ENCODE measurements at places on chromosomes 5 and 9.

DNA sequence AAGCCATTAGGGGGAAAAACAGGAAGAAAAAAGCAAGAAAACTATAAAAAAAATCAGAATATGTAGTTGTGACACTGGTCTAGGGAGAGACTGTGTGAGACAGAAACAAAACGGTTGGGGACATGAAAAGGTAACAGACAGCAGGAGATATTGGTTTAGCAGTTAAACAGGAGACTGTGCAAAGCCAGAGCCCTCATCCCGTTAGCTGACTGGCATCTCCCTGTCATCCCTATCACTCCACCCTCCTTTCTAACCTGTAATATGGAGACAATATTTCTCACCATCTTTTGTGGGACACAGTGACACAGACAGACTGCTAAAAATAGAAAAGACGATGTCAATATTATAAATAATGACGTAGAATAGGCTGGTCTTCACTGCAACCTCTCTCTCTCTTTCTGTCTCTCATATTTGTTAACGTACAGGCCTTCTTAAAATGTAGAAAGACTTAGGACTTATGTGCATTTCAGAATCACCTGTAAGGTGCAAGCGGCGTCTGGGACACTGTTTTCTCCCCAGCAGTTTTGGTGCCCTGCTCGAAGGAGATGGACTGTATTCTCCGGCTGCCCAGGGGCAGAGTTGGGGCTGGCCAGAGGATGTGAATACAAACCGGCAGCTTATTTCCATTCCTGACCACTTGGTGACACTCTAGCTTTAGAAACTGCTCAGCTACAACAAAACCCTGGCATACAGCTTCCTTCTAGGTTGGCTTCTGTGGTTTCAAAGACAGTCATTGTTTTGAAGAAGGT is 190.6 kb downstream of the MAT2B start:
- DNase-seq, result peak; percentile 67

GRCh38 chr5:41896230-41896629 is 7.9 kb upstream of the RIMOC1 start:
- DNase-seq, result no peak

DNA sequence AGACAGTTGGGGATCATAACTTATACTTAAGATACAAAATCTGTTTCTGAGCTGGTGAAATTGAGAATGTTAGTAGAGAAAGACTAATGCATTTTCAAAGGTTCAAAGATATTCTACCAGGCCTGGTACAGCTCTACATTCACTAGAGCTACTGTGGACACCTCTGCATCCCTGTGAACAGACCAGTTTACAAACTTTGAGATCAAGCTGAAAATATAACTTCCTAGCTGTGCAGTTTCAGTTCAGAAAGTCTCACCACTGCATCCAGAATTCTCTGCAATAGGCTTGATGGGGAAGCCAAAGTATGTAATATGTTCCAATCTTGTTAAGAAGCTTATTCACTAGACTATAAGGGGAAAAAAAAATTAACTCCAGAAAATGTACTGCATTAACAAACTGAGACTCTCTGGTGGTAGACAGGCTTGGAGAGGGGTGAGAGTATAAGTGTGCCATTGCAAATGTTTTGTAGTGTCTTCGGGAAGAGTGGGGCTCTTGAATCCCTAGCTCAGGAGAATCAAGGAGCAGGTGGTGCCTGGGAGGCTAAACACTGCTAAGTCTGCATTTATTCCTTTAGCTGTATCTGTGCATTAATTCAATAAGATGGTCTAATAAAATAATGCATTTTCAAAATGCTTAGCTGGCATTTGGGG is 671.9 kb downstream of the NR2F1-AS1 start:
- no peak for DNase-seq

DNA sequence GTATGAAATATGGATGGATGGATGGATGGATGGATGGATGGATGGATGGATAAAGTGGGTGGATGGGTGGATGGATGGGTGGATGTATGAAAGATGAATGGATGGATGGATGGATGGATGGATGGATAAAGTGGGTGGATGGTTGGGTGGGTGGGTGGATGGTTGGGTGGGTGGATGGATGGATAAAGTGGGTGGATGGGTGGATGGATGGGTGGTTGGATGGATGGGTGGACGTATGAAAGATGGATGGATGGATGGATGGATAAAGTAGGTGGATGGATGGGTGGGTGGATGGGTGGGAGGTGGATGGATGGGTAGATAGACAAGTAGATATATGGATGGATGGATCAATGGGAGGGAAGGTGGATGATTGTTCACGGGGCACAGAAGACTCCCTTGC is 19.0 kb downstream of the UNC5A start:
- DNase-seq, result no peak

- no peak for DNase-seq
Measured at GRCh38 chr9:76219560-76220151, 174.6 kb downstream of the RFK start.

DNA sequence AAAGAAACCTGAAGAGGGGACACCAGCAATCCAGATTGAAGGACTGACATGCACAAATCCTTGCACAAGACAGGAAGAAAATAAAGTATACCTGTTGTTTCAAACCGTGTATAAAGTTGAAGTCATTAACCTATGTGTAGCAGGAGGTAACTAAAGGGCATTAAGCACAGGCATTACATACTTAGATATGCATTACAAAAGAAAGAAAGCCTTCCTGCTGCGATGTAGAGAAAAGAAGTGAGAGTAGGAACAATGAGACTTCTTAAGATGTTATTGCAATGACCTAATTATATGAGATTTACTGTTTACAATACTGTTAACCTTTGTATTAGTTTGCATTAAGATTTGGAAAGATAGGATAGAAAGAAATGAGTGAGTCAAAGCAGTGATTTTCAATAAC is 308.9 kb upstream of the PTPRD start:
- no peak for DNase-seq

DNA sequence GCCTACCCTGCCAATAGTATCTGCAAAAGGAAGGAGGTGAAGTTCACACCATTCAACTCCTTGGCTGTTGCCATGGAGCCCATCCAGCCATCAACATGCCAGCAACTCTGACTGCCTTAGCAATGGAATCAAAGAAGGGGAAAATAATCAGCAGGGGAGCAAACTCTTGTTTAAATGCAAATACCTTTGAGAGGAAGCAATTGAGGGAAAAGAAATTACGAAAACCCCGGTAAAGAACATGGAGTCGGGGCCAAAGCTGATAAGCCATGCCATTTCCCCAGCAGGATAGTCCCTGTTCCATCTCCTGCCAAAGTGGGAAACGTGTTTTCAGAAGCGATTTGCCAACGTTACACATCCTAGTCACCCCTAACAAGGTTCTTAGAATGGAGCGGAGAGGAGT is 69.0 kb downstream of the MFAP3 start:
- DNase-seq, result no peak

- peak; percentile 16 for DNase-seq
Measured at GRCh38 chr5:160262151-160263074, 33.1 kb downstream of the FABP6 start.

DNA sequence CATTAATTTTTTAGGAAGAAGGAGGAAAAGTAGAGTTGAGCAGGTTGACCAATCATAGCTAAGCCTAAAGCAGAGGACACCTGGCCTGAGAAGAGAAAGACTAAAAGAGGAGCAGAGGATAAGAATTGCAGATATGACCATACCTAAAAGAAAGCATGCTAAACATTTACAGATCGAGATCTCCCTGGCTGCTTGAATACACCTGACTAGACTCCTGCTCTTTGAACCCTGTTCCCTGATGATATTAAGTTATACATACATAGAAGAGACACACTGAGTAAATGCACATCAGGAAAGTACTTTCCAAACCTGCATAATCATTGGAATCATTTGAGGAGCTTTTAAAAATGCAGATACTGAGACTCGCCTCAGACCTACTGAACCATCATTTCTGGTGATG is 232.3 kb upstream of the ELL2 start:
- DNase-seq, result no peak

DNA sequence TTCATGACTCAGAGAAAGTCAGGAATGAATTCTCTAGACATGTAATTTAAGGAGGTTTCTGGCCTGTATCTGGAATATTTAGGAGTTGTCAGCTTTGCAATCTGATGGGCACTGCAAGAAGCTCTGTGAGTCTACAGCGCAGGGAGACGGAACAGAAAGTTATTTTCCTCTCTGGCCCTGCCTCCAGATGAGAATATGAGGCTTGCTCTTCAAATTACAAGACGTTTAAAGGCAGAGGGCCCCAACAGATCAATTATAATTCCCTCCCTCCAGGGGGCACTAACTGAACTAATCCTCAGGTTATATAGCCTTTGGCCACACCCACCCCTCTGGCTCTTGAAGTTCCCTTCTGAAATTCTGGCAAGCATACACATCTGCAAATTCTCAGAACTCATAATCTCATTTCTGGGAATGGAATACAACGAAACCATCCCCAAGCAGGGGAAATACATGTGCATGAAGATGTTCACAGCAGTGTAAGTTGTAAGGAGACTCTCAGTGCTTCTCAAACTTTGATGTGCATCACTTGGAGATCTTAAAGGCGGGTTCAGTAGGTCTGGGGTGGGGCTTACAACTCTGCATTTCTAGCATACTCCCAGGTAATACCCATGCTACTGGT is 307.6 kb downstream of the CWC27 start:
- peak; percentile 84 for DNase-seq

- DNase-seq, result no peak
Measured at GRCh38 chr9:74122216-74122615, 374.9 kb upstream of the RORB start.

DNA sequence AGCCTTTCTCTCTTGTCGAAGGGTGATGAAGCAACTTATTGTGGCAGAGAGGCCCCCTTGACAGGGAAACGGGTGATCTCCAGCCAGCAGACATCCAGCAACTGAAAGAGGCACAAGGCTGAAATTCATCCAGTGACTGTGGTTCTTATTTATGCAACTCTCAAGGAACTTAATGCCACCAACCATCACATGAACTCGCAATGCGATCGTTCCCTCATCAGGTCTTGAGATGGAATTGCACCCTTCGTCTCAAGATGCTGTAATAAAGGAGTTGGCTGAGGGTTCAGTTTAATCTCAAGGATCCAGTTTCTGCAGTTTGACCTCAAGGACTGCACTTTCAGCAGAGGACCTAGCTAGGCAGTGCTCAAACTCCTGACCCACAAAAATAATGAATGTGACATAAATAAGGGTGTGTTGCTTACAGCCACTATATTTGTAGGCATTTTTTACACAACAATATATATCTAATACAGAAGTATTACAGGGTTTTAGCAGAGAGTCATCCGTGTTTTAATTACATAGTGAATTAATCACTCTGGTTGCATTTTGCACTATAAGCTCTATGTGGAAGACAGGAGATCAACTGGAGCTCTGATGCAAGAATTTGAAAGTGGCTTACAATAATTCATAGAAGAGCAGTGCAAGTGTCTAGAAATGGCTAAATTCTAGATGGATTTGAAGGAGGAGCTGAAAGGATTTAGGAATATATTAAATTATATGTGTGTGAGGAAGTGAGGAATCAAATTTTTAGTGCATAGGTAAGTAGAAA is 957.8 kb upstream of the CTNND2 start:
- no peak for DNase-seq

DNA sequence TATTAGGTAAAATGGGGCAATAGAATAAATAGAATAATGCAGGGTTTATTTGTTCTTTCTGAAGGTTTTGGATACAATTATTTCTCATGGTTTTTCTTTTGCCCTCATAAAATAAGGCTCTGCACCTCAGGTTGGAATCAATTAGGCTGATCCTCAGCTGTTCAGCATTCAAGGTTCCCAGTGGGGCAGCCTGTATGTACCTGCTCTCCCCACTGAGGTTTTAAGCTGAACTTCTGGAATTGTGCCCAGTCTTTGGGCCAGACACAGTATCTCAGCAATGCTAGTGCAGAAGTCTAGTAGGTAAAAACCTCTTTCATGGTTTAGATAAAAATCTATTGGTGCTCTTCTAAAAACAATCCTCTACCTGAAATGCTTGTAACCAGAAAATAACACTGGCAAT is 98.0 kb downstream of the EDIL3 start:
- no peak for DNase-seq

GRCh38 chr9:7510199-7510598 is 289.4 kb downstream of the DMAC1 start:
- no peak for DNase-seq

GRCh38 chr5:8081179-8081578 is 212.2 kb downstream of the MTRR start:
- DNase-seq, result no peak

DNA sequence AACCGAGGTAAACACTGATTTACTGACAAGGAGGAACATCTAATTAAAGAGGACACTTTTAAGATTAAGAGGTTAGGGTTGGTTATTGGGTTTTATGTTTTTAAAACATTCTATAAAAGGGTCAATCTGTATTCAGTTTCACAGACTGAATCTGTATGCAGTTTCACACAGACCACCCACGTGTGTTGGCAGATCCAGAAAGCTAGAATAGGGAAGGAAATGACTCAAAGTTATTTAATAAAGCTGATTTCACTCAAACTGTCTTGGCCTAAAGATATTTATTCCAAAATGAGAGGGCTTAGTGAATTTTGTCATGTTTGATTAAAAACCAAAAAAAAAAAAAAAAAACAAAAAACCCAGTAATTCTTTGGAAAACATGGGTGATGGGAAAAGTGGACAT is 140.2 kb downstream of the SLC24A2 start:
- DNase-seq, result no peak

GRCh38 chr9:35001285-35001677 is 11.7 kb downstream of the DNAJB5 start:
- DNase-seq, result no peak
